BE2C (cell line): ENCODE measurements at places on chromosomes 7 and 10.
A peak's percentile ranks its signal among the peaks of the same experiment; 100 is the strongest.

DNA sequence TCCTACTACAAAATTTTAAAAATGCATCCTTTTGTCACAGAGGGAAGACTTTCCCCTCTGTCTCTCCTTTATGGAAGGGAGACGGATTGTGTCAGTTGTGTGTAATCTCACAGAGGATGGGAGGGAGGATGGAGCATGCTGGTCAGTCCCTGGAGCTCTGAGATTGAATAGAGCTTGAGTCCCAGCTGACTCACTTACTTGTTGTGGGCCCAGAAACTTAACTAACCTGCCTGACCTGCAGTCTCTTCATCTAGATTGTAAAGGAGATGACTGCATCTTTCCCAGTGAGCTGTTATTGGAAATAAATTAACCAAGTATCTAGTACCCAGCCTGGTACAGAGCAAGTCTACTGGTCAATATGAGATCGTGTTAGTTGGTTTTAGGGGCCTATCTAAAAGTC, 77.9 kb upstream of the ADO start:
- no peak for DNase-seq

GRCh38 chr7:55242613-55243012, 122.5 kb upstream of the LANCL2 start:
- DNase-seq = no peak

GRCh38 chr7:134710854-134711624, 64.4 kb downstream of the BPGM start:
- DNase-seq = peak; percentile 22

DNA sequence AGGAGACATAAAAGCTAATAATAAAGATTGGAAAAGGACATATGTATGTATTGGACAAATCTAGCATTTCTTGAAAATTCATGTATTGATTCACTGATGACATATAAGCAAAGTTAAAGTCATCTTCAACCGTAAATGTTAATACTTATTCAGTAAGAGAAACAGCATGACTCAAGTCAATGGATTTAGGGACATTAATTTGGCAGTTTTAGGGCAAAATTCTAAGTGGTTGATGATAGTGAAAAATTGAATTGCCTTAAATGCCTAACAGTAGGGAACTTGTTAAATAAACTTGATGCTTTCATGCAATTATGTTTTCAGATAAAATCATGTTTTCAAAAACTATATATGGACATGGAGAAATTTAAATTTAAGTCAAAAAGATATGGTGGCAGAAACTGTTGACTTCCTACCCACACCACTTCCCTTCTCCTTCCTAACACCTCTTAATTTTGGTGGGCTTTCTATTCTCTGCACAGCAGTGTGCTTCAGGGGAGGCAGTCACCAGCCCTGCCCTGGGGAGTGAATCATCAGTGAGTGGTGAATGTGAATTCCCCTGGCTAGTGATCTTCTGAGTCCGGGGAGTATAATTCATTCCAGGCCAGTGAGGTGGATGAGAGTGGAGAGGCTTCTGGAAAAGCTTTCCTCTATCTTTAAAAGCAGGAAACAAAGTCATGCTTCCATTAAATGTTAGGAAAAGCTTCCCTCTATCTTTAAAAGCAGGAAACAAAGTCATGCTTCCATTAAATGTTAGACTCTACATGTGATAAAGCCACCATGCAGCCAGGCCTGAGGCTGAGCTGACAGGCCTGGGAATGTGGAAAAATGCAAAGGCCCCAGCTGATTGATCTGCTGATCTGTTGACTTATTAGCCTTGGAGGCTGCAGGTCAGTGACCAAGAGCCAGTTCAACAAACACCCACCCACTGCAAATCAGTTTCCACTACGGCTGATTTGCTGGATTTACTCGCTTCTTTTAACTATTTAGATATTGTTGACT, 25.2 kb upstream of the ITGB1 start:
- peak; percentile 50 for DNase-seq

- no peak for DNase-seq
Observed at GRCh38 chr7:24704311-24704710, 53.0 kb downstream of the GSDME start.

DNA sequence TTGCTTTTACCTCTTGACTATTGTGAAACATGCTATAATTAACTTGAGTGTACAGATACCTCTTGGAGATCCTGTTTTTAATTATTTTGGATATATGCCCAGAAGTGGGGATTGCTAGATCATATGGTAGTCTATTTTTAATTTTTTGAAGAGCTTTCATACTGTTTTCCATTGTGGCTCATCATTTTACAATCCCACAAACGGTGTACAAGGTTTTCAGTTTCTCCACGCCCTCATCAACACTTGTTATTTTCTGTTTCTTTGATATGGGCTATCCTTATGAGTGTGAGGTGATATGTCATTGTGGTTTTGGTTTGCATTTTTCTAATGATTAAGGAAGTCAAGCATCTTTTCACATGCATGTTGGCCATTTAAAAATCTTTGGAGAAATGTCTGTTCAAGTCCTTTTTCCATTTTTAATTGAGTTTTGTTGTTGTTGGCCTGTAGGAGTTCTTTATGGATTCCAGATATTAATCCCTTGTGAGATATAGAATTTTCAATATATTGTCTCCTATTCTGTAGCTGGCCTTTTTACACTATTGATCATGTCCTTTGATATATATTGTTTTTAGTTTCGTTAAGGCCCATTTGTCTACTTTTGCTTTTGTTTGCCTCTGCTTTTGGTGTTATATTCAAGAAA, 7.5 kb downstream of the AGK start:
- no peak for DNase-seq

DNA sequence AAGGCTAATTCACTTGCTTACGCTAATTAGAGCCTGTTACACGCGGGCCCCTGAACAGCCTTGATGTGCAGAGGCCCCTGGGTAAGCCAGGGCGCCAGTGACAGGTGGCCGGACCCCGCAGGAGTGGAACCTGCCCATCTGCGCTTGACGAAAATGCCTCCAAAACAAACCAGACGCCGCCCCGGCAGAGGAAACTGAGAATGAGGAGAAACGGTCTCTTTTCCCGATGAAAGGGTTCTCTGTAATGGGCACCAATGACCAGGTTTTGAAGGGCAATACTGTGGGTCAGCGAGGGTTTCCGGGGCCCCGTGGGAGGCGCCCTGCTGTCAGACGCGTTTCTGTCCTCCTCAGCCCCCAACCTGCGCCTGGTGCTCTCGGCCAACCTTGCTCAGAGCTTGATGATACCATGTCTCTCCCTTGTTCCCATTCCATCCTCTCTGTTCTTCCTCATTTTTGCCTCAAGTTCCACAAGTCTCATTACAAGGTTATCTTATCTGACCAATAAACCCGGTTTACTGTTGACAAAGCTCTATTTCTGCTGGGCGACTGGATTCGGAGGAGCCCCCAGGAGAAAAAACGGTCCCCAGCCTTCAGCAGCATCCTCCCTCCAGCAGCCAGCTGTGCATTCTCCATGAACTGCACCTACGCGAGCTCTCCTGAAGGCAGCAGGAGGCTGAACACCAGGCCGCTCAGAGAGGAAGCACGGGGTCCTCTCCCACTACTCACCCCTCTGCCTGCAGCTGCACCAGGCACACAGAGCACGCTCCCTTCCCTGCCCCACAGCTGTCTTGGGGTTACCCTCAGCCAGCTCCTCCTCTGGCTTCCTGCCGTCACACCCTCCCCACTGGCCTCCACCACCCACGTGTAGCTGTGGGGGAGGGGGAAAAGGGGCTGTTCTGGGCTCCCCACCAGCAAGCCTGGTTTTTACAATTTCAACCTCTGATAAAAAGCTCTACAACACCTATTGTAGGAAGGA, 202.0 kb downstream of the MAD1L1 start:
- peak; percentile 8 for DNase-seq

DNA sequence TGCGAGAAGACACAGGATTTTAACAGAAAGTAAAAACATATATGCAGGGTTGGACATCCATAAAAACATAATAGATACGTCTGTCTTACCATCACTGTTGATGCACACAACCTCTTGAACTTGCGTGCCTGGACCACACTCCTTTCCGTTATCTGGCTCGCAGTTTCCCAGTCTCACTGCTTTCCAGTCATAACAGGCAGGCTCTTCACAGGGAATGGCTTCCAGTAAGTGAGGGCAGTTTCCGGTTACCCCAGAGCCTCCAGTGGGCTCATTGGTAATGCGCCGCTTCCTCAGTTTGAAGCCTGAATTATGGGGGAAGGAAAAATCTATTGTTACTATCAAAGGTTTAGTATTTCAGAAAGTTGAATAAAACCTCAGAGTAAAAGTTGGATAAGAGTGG, 290.7 kb downstream of the THSD7A start:
- no peak for DNase-seq

- DNase-seq = no peak
Observed at GRCh38 chr7:38905056-38905759, 3.8 kb downstream of the VPS41 start.

- DNase-seq = no peak
Observed at GRCh38 chr7:14842523-14842922, 60.0 kb downstream of the DGKB start.

DNA sequence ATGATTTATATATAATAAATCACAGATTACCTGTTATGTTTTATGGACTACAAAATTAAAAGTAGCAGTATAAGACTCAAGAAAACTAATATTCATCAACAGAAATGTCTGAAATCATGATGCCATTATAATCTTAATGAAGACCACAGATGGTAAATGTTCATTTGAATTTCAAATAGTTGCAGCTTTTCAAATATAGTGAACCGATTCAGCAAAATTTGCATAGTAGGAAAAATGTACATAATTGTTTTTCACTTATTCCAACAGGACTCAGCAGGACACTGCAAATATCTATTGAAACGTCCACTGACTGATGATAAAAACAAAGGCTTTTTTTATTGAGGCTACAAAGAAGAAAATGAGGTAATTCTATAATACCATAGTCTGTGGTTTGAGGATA, 51.2 kb upstream of the LSM8 start:
- no peak for DNase-seq

DNA sequence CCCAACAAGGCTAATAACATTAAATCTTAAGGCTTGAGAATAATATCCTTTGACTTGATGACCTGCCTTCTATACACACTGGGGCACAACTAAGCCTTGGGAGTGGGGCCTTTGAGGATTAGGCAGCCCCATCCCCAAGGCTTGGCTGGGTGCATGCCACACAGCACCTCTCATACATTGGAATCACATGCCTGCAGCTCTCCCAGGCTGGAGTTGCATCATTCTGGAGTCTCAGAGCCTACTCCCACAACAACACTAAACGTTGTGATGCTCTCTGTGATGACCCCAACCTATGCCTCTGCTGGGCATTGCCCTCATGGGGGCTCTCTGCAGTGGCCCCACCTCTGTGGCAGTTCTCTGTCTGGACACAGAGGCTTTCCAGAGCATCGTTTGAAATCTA, 31.9 kb upstream of the SGCE start:
- no peak for DNase-seq

DNA sequence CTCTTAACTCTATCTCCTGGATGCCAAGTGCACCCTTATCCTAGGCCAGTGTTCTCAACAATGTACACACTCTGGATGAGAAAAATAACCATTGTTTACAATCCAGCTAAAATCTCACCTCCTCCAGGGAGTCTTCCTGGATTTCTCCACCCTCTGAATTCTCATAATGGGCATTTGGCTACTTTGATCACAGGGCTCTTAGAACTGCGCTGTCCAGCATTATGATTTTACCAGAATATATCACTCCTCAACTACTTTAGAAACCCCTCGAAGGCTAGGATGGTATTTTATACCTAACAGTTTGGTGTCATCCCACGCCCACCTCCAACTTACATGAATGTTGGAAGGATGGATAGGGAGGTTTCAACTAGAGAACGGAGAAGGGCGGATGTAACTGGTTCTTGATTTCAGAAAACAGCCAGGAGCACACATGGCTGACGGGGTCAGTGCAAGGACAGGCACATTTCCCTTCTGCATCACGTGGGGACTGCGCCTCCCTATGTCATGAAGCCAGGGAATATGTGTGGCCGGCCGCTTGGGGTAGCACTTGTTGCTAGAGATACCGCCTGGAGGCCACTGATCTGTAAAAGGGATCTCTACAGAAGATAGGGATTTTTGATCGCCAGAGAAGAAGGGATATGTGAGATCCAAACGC, 1.2 kb upstream of the ATP6V0E2 start:
- DNase-seq = peak; percentile 86

DNA sequence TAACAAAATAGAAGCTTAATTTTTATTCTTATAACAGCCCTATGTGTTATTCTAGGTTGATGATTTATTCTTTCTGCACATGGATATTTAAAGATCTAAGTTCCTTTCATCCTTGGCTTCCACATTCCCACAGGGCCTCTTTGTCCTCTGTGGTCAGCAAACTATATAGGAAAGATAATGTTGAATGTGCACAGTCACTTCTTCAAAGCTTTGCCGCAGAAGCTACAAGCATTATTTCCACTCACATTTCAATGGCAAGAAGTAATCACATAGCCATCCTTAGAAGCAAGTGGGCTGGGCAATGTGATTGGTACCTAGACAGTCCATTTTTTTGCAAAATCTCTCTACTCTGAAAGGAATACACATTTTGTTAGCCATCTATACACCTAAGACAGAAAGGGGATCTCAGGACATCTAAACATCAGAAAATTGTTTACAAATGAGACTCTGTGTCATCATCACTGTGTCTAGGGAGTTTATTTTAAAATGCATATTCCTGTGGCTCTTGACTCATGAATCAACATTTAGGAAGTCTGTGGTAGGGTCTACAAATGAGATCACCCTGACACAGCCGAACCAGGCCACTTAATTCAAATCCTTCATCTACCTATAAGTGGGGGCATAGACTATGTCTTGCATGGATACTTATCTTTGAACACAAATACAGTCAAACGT, 1060.5 kb downstream of the XPNPEP1 start:
- no peak for DNase-seq

DNA sequence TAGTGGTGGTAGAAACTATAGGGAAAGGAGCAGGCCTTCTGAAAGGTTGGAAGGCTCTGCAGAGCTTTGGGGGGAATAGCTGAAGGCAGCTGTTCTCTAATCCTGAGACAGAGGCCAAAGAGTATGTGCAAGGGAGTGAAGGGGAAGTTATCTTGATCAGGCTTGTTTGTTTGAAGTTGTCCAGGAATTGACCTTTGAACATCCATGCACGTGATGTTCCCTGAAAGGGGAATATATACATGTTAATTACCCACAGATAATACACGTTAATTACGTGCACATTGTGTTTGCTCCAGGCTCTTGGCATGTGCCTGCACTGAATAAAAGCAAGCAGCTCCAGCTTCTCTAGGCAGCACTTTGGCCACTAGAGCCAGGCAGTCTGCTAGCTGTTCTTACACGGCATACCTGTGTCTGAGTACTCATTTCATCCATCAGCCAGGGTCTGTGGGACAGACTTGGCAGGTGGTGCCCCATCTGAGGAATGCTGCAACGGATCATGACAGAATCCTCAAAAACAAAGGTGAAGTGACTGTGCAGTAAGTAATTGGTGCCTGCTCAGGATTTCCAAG, 18.0 kb upstream of the STARD3NL start:
- DNase-seq = no peak

DNA sequence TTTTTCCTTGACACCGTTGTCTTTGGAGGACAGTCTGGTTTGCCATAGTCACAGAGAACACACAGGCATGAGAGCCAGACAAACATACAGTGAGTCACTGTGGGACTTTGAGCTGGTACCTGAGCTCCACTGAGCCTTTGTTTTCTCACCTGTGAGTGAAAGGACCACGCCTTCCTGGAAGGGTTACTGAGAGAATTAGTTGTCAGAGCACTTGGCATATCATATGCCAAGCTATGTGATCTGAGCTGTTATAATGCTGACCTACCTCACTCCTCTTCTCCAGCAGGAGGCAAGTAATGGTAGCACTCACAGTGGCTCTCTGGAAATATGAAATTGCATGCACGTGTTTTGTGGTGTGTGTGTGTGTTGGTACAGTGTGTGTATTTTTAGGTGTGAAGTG, 59.7 kb downstream of the CXCL12 start:
- DNase-seq = no peak
